Right atrium auricular region (tissue), 2 donors: ENCODE measurements at places on chromosomes 5 and 9.

GRCh38 chr5:176628406-176629228 lies 1.7 kb downstream of the SNCB start:
- no peak for DNase-seq

GRCh38 chr5:139387611-139388197 lies 2.0 kb downstream of the MZB1 start:
- DNase-seq, result no peak

- DNase-seq, result peak; percentile 69
Measured at GRCh38 chr9:131393622-131394463, at the start of gene PRRC2B. Gene PRRC2B, plus strand, starts transcription at chr9:131394086. Its CDS starts 36,059 bp downstream, at chr9:131430145.

DNA sequence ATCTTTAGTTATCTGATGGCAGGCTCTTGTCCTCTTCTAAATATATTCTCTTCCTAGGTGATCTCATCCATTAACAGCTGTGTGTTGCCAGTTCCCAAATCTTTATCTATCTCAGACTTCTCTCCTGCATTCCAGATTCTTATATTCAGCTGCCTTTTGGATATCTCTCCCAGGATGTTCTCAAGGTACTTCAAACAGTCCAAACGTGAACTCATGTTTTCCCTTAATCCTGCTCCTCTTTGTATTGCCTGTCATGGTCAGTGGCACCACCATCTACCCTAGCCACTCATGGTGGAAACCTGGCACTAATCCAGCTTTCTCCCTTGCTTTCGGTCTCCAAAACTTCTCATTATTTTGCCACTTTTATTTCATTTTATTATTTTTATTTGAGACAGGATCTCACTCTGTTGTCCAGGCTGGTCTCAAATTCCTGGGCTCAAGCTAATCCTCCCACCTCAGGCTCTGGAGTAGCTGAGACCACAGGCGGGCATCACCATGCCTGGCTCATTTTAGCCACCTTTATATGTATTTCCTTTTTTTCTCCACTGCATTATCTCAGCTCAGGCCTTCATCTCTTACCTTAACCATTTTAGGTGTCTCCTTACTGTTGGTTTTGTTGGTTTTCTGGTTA lies 3.8 kb downstream of the ZFYVE16 start:
- no peak for DNase-seq

DNA sequence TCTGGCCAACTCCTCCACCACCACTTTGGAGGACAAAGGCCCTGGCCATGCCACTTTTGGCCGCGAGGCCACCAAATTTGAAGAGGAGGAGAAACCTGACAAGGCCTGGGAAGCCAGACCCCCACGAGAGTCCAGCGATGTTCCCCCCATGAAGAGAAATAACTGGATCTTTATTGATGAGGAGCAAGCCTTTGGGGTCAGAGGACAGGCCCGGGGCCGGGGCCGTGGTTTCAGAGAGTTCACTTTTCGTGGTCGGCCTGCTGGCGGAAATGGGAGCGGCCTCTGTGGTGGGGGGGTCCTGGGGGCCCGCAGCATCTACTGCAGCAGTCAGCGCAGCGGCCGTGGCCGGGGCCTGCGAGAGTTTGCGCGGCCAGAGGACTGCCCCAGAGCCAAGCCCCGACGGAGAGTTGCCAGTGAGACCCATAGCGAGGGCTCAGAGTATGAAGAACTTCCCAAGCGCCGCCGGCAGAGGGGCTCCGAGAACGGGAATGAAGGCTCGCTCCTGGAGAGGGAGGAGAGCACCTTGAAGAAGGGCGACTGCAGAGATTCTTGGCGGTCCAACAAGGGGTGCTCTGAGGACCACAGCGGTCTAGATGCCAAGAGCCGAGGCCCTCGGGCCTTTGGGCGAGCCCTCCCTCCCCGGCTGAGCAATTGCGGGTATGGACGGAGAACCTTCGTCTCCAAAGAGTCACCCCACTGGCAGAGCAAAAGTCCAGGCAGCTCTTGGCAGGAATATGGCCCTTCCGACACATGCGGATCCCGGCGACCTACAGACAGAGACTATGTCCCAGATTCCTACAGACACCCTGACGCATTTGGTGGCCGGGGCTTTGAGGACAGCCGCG lies 27.4 kb upstream of the POMT1 start:
- DNase-seq, result no peak

DNA sequence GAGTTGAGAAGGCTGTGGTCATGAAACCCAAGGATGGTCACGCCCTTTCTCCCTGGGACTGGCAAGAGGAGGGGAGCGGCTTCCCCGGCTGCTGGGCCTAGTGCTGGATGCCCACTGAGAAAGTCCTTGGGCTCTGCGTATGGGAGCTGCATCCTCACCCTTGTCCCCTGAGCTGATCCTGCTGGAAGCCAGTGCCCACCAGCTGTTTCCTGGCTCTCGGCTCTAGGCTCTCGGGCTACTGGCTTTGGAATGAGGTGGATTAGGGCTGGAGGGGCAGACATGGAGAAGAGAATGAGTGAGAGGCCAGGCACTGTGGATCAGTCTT lies 149.3 kb upstream of the PPP1R26 start:
- no peak for DNase-seq
